Esophagus muscularis mucosa (tissue), 4 donors: ENCODE measurements at places on chromosomes 7 and 10.

- DNase-seq: no peak
These were observed 32.2 kb upstream of the ITGB8 start for GRCh38 chr7:20298486-20298901.

- no peak for DNase-seq
These were observed 33.3 kb upstream of the FXYD4 start for GRCh38 chr10:43338117-43338516.

GRCh38 chr7:65239707-65240352 lies 133.8 kb upstream of the ZNF92 start:
- DNase-seq: peak; percentile 89

GRCh38 chr7:2476776-2477446 lies 713 bp upstream of the GRIFIN start:
- DNase-seq: no peak

DNA sequence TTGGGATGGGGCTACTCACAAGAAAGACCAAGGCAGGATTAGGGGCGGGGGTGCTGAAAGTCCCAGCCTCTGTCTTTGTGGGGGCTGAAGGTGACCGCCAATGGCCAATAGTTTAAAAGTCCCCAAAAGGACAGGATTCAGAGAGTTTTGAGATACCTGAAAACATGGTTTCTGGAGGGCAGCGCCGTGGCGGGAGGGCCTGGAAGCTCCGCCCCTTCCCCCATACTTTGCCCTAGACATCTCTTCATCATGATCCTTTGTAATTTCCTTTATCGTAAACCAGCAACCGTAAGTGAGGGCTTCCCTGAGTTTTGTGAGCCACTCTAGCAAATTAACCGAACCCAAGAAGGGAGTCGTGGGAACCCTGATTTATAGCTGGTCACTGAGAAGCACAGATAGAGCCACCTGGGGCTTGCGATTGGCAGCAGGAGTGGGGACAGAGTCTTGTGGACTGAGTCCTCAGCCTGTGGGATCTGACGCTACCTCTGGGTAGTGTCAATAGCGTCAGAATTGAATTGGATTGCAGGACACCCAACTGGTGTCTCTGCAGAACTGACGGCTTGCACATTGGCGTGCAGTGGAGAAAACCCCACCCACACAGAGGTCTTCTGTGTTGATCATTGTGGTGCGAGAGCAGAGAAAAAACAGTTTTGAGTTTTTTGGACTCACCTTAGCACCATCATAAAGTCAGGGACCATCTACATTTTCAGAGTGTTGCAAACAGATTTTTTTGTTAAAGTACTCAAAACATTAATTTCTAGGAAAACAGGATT lies 169.3 kb downstream of the USP6NL start:
- DNase-seq: no peak

DNA sequence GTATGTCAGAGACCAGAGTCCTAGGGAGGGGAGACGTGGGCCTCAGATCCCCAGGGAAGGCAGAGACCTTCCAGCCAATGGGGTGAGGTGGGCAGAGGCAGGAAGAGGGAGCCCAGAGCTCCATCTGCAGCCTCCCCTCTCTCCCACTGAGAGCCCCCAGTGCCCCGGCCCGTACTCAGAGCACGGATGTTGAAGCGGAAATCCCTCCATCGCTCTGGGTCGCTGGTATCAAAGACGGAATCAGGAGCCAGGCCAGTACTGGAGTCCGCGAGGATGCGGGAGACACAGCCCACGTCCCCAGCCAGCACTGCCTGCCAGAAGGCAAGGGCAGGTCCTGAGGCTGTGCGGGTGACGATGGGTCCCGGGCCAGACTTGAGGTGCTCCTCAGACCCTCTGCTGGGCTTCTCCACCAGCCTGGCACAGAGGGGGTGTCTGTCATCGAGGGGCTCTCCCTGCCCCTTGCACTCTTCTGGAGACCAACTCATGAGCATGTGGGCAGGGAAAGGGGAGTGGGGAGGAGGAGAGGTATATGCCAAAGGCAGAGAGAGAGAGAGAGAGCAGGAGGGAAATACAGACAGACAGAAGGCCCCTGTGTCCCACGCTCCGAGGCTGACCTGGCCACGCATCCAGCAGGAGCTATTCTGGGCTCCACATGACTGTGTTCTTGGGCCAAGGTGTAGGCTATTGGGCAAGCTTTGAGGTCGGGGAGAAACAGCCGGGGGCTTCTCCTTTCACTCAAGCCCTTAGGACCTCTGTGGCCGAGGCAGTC lies at the start of gene ASB10:
TSS of gene ASB10 (minus strand) at position 611 of the 769 bp plus-strand sequence. CDS start at position 491, 120 bp downstream.
- no peak for DNase-seq

DNA sequence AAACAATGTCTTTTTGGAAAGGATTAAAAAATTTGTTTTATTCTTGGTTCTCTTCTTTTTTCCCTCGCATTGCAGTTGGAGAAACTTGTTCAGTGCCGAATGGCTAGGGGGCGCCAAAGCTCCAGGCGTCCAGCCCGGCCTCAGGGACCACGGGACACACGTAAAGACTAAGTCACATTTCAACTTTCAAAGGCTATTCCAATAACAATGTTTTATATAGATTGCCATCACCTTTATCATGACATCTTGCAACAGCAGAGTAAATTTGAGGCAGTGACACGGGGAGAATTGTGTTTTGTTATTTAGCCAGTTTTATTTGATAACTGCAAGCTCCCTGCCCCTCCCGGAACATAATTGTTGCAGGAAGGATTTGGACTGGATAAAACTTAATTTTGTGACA lies 2.2 kb upstream of the IGFBP3 start:
- DNase-seq: peak; percentile 91

GRCh38 chr7:66529883-66530610 lies 98.6 kb upstream of the KCTD7 start:
- no peak for DNase-seq

GRCh38 chr7:38476764-38477163 lies 154.4 kb downstream of the AMPH start:
- DNase-seq: no peak

DNA sequence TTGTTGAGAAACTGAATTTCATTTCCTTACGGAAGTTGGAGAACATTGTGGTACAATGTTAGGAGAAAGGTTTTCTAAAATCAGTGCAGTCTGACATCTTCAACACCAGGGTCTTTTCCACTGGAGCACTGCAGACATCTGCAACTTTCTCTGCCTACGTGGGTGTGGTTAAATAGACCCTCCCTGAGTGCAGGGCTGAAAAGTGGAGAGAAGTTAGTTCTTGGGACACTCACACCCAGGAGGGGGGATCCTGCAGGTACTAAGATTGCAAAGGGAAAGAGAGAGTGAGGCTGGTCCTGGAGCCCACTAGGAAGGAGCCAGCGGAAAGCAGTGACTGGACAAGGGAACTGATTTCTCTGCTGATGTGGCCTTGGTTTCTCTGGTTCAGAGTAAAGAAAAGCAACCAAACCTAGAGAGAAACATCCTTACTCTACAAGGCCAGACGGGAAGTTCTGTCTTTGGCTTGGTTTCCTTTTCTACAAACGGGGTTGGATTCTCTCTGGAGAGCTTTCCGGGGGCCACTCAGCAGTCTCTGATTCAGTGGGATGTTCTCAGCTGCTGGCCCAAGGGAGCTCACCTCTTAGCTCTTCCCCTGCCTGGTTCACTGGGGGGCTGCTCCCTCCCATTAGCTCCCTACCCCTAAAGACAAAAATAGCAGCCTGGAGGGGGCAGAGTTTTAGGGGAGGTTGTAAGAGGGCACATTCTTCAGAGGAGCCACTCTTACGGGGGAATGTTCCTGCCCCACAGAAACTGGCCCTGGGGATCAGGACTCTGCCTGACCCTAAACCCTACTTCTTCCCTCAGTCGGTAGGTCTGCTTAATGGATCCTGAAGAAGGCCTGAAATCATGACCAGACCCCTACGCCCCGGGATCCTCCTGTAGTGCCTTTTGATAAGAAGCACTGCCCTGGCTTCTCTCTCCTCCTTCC lies 2.7 kb downstream of the UPP1 start:
- peak; percentile 90 for DNase-seq

GRCh38 chr10:68471586-68472408 lies at the start of gene DNA2:
Gene DNA2 (minus strand): TSS chr10:68471973. CDS start chr10:68471864, 109 bp downstream.
- DNase-seq: peak; percentile 92

GRCh38 chr10:79298403-79299244 lies 48.6 kb upstream of the PPIF start:
- no peak for DNase-seq

DNA sequence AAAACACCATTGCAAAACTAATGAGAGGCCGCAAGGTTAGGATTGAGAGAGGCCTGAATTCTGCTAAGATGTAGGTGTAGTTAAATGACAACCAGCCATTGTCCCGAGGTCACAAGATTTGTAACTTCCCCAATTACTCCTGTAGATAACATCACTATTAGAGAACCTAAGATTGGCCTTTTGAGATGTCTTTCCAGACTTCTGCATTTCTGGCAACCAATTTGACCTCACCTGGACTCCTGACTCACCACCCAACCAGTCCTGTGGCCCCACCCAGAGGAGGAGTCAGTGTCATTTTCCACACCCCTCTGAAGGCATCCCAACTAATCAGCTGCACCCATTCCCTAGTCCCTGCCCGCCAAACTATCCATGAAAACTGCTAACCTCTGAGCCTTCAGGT lies 115.7 kb downstream of the PRKAG2 start:
- DNase-seq: no peak

DNA sequence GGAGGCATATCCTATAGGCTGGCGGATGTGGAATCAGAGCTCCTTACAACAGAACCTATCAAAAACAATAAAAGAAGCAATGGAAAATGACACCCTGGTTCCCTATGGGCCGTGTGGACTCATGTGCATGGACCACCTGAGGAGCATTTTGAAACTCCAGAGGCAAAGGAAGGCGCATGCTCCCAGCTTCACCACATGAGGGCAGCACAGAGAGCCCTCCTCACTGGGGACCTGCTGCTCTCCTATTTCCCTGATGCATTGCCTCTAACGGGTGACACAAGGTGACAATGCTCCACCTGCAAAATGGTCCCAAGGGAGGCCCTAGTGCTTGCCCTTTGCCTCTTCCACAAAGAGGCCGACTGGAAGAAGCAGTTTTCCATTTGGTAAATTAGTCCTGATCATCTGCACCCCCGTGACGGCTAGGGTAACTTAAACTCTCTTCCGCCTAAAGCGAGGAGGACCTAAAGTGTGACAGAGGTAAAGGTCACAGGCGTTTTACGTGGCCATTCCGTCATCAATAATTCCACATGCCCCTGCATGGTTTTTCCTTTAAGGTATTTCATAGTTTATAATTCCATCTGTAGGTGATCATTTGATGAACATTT lies 67.7 kb downstream of the GPAM start:
- no peak for DNase-seq

DNA sequence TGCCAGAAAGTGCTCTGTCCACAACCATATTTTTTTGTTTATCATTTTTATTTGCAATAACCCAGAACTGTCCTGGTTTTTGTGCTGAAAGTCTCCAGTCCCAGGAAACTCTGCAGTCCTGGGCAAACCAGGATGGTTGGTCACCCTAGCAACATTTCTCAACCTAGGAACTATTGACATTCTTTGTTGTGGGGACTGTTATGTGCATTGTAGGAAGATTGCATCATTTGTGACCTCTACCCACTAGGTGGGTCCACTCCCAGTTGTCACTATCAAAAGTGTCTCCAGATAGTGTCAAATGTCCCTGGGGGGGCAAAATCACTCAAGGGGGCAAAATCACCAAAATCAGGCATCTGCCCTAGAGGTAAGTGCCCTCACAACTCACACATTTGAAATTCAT lies 14.0 kb upstream of the SRI start:
- no peak for DNase-seq

GRCh38 chr10:126844406-126844805 lies 60.8 kb upstream of the DOCK1 start:
- peak; percentile 85 for DNase-seq

DNA sequence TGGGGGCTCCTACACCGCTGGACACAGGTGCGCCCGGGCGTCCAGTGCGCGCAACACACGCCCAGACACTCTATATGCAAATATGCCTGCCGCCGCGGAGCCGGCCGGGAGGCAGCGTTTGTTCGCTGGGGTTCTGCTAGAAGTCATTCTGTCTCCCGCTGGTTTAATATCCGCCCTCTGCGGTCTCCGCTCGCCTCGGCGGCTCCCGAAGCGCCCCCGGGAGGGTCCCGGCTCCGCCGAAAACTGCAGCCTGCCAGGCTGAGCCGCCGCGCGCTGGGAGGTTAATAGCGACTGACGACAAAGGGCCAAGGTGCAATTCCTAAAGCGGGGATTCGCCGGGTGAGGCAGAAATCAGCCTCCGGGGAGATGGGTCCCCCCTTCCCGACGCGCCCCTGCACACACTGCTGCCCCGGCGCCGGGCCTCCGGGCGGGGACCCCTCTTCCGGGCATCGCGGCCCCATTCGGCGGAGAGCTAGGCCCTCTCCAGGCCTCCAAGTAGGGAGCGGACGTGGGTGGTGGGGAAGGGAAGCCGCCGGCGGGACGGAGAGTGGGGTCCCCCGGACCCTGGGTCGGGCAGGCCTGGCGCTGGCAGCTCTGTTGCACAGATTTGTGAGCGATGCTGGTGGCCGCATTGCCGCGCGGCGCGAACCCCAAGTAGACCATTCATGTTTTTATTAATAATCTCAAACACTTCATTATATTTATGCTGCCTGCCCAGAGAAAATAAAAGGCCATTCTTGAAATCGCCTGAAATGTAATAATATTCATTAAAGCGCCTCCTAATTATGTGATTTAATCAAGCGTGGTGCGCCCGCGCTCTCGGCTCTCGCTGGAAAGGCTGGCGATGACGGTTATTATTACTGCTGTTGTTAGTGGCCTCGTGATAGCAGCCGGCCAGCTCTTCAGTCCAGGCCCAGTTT lies 9.1 kb downstream of the EN2 start:
- DNase-seq: no peak

- DNase-seq: peak; percentile 74
These were observed 45.4 kb upstream of the NAMPT start for GRCh38 chr7:106329971-106330733.

- DNase-seq: no peak
These were observed 181.4 kb downstream of the CUX1 start for GRCh38 chr7:101998906-101999240.

DNA sequence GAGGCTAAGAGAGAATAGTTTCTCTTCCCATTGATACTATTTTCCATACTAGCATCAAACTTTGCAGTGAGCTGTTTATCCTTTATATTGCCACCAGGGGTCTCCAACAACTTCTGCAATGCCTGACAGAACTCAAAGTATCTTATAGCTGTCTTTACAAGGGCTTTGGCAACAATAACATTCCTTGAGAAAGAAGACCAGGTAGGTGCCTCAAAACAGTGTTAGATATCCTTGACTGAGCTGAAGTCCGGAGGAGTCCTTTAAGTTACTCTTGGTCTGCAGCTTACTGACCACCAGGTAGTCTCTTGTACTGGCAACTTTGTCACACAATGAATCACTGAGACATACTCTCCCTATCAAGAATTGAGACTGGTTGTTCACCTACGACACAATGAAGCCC lies 30.0 kb upstream of the TES start:
- DNase-seq: no peak

DNA sequence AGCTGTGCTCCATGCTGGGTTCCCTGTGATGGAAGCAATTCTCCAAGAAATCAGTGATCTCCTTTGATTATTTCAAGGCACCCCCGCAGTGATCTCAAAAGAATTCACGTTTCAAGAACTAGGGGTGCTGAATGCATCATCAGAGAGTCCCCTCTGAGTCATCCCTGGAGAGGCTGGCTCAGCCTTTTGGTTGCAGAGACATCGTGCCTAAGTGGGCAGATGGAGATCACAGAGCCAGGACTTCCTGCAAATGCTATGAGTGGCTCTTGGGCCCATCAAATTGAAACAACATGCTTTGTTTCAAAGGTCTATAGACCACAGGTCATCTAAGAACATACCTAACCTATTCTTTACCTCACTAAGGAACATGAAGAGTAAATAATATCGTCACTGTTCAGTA lies 41.5 kb upstream of the PLEKHA1 start:
- no peak for DNase-seq

- no peak for DNase-seq
These were observed 4.3 kb downstream of the HOXA10 start for GRCh38 chr7:27169658-27170425.

- no peak for DNase-seq
These were observed 16.0 kb downstream of the DENND2A start for GRCh38 chr7:140624392-140625191.
